Activated T-helper 2 cell treated with anti-CD3 and anti-CD28 coated beads, Interferon-gamma antibody, Interleukin-2, Interleukin-4, amounts not matched to agents 10 μg/mL and 5 μg/mL and 100 μg/mL, durations not matched to agents 14 hours and 24 hours and 36 hours (primary cell): ENCODE measurements at places on chromosomes 5 and 9.

DNA sequence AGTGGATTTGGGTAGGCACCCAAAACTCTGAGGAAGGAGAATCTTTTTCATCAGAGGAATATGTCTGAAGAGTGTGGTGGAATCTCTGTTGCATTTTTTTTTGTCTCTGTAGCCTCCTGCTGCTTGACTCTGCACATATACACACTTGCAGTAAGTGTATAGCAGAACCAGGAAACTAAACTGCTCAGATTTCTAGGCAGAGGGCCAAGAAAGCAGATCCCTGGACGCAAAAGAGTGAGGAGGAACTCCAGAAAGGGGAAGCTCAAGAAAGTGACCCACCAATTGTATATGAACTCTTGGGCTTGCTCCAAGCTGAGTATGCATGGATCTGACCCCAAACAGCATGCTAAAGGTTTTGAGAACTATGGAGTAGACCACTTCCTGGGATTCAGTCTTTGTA lies 181.8 kb downstream of the GADD45G start:
- DNase-seq = no peak

DNA sequence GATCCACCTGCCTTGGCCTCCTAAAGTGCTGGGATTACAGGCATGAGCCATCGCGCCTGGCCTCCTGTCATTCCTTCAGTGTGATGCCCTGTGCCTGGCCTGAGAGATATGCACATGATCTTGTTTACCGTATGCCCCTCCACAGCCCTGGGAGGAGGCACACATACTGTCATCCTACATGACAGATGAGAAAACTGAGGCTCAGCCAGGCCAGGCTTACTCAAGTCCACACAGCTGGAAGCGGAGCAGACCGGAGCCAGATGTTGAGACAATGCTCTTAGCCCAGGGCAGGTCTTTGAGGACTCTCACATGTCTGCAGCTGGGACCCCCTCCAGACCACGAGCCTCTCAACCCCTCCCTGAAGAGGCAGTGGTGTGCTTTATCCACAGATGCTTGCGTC lies 38.7 kb upstream of the SH3PXD2B start:
- DNase-seq = no peak

- DNase-seq = no peak
These were observed 48.1 kb upstream of the CLPTM1L start for GRCh38 chr5:1392801-1393565.

DNA sequence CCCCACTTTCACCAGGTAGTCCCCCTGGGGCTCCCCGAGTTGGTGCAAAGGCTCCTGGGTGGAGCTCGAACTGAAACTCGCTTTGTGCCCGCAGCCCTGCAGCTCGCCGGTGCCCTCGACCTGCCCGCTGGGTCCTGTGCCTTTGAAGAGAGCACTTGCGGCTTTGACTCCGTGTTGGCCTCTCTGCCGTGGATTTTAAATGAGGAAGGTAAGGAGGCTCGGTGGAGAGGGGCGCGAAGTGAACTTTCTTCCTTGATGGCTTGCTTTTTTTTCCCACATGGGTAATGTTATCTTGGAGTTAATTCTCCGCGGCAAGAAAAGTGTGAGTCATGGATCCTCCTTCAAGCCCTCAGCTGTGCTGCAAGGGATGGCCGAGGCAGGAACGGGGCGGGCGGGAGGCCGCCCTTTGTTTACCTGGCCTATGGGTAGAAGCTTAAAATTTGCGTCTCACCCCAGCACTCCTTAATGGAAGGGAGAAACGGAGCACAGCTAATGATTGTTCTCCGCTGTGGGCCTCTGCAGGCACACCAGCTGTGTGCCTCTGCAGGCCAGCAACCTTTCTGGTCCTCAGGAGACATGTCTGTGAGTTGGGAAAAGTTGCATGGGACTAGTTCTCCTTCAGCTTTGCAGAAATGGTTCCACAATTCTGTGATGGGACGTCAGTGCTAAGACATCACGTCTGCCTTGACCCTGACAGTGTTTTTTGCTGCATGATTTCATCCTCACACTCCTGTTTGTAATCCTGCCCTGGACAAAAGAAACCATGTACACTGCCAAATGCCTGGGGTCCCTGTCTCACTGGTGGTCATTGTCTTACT lies 1.1 kb downstream of the MAMDC2 start:
- no peak for DNase-seq

DNA sequence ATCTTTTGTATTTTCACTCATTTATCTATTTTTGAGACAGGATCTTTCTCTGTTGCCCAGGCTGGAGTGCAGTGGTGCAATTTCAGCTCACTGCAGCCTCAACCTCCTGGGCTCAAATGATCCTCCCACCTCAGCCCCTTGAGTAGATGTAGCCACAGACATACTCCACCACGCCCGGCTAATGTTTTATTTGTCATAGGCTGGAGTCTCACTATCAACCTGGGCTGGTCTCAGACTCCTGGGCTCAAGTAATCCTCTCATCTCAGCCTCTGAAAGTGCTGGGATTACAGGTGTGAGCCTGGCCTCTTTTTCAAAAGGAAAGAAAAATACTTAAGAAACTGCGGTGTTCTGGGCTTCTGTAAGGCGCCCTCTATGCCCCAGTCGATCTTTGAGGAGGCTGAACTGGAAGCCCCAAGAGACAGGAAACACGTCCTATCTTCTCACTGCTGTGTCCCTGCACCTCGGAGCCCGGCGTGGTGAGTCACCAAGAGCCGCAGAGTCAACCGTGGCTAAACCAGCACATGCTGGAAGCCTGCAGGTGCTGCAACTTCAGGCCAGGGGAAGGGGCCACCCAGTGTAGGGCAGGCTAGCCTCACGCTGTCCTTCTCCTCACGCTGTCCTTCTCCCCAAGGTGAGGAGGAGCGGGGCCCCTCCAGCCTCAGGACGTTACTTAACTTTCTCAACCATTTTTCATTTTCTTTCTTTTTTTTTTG lies 15.2 kb upstream of the LHX3 start:
- DNase-seq = no peak

- no peak for DNase-seq
These were observed 93.3 kb upstream of the ZNF366 start for GRCh38 chr5:72600391-72600981.

DNA sequence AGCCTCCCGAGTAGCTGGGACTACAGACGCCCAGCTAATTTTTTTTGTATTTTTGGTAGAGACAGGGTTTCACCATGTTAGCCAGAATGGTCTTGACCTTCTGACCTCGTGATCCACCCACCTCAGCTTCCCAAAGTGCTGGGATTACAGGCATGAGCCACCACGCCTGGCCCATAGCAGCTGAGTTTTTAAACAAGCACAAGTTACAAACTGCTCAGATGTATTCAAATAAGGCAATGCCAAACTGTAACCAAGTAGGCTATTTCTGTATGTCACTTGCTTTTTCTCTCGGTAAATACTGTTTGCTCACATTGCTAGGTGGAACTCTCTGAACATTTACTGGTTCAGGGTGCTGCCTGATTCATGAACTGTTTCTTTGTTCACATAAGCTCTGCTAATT lies 799.3 kb upstream of the NUDT12 start:
- DNase-seq = no peak

DNA sequence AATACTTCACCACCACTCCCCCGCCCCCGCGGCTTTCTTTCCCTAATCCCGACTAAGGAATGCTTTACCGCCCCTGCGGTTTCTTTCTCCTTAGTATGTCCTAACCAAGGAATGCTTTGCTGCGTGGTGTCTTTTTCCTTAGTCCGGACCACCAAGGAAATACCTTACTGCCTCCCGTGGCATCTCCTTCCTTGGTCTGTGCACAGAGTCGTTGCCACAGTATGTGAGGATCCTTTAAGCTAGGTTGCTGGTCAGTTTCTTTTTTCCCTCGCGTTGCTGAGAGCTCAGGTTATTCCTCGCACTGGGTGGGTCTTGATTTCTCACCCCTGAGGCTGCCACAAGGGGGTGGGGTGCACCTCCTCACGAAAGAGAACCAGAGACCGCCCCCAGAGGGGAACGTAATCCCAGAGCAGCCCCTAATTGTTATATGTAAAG lies 309.4 kb downstream of the NR3C1 start:
- no peak for DNase-seq

DNA sequence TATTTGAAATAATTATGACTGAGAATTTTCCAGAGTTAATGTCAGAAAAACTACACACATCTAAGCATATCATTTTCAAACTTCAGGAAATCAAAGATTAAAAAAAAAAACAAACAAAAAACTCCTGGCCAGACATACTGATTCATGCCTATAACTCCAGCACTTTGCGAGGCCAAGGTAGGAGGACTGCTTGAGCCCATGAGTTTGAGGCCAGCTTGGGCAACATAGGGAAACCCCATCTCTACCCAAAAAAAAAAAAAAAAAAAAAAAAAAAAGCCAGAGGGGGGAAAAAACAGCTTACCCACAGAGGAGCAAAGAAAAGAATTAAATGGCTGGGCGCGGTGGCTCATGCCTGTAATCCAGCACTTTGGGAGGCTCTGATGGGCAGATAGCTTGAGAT lies 22.4 kb downstream of the EFCAB9 start:
- no peak for DNase-seq
